ENCODE measurements at places on chromosomes 1 and 21. TPM values are rescaled to one million over a fixed set of nuclear protein-coding genes. Genes with fewer than 3 reads are reported as not detected.
A peak's percentile ranks its signal among the peaks of the same experiment; 100 is the strongest.

The HEATR1 gene
- total RNA-seq = 57.6 TPM

The FLG gene
- total RNA-seq = not detected

DNA sequence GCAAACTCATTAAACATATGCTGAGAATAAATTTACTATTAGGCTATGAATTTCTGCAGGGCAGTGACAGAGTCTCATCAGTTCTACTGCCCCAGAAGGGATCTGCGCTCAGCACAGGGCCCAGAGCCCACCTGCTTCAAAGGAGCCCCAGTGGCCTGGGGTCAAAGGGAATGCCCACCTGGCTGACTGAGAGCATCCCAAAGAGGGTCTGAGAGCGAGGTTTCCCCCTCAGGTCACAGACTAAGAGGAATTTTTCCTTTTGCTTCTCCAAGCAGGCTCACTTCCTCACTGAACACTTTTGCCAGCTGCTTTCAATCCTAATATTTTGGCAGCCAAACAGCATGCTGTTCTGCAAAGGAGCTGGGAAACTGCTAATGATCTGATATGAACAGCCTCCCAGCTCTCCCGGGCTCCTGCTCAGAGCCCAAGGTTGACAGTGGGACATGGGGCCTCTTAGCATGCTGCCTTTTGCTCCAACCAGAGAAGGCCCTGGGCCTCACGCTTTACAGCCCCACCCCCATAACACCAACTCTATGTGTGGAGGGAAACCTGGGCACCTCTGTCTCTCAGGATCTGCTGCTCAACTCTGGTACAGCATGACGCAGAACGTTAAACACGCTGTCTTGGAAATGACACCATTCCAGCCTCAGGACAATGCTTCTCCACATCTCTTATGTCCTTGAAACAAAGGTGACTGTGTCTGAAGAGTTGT, 70.7 kb upstream of the SYT6 start:
- no peak for DNase-seq
- H3K27me3 ChIP-seq = no peaks in the 10 kb centered on the region
- no peak overlapping the region for H3K27ac ChIP-seq
- no peaks in the 10 kb centered on the region for H3K36me3 ChIP-seq
- H3K4me3 ChIP-seq = no peak overlapping the region

GRCh38 chr1:223834660-223835263, 11.0 kb downstream of the TP53BP2 start:
- H3K36me3 ChIP-seq = peaks cover 2% of the 10 kb centered on the region
- no peak for DNase-seq
- peaks cover 32% of the 10 kb centered on the region for H3K4me1 ChIP-seq
- no peak overlapping the region for H3K4me3 ChIP-seq
- H3K27me3 ChIP-seq = no peaks in the 10 kb centered on the region
- H3K27ac ChIP-seq = no peak overlapping the region

The RGS13 gene
- 0.37 TPM for total RNA-seq

DNA sequence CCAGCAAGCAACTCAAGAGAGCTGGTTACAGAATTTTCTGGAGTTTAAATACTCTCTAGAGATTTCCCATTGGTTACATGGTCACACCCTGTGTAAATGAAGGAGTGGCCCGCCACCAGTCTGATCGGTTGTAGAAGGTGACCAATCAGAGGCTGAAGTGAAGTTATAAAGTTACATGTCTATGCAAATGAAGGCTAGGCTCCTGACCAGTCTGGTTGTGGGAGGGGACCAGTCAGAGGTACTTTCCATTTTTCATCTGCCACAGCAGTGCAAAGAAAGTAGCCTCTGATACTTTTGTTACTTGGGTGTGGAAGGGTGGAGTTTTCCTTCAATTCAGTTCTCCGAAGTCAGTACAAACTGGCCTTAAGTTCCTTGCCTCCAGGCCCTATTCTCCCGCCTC, 273.7 kb downstream of the BARHL2 start:
- H3K27me3 ChIP-seq = no peaks in the 10 kb centered on the region
- DNase-seq = no peak
- H3K36me3 ChIP-seq = no peaks in the 10 kb centered on the region

GRCh38 chr21:33644383-33645074, 2.2 kb downstream of the ITSN1 start:
- peaks cover 33% of the 10 kb centered on the region for H3K27me3 ChIP-seq
- H3K36me3 ChIP-seq = no peaks in the 10 kb centered on the region
- DNase-seq = no peak
- peaks cover 17% of the 10 kb centered on the region for H3K4me1 ChIP-seq
- no peak overlapping the region for H3K4me3 ChIP-seq
- no peak overlapping the region for H3K27ac ChIP-seq

GRCh38 chr1:197778366-197778945, 3.2 kb upstream of the DENND1B start:
- peak overlapping the region; percentile 63 for H3K4me3 ChIP-seq
- peak overlapping the region; percentile 78 for H3K27ac ChIP-seq
- H3K27me3 ChIP-seq = no peaks in the 10 kb centered on the region
- peaks cover 40% of the 10 kb centered on the region for H3K4me1 ChIP-seq
- peaks cover 12% of the 10 kb centered on the region for H3K36me3 ChIP-seq
- no peak for DNase-seq

The ATP6V1G3 gene
- total RNA-seq = not detected

DNA sequence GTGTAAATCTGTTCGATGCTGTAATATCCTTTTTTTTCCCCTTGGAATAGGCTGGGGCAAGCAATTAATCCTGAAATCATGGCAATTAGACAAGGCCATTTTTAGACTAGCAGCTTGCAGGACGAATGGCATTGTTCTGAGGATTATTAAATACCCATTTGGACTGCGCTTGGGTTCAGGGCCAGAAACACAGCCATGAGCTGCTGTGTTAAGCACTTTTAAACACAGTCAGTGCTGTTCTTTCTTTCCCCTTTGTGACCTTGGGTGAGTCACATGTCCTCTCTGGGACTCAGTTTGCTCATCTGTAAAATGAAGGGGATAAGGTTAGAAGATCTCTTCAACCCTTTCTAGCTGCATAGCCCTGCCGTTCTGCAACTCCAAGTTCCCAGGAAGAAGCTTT, 58.6 kb upstream of the C8B start:
- no peak for DNase-seq
- no peaks in the 10 kb centered on the region for H3K27me3 ChIP-seq
- no peak overlapping the region for H3K27ac ChIP-seq
- H3K4me3 ChIP-seq = no peak overlapping the region

DNA sequence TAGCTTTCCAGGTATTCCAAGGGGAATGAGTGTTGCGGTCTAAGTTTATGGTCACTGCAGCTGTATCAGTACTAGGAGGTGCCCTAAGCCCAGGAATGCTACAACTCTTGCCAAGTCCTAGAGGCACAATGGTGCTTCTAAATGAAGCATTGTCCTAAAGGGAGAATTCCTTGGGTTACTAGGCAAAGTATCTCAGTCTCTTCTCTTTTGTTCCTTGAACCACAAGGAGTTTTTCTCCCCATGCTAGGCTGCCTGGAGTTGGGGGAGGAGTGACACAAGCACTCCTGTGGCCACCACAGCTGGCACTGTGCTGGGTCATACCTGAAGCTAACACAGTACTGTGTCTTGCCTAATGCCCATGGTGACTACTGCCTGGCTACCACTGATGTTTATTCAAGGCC, 50.7 kb downstream of the KMO start:
- H3K4me1 ChIP-seq = no peaks in the 10 kb centered on the region
- H3K36me3 ChIP-seq = peaks cover 1% of the 10 kb centered on the region
- no peak overlapping the region for H3K27ac ChIP-seq
- no peak overlapping the region for H3K4me3 ChIP-seq

The CD5L gene
- total RNA-seq = not detected

- no peak overlapping the region for H3K27ac ChIP-seq
- DNase-seq = no peak
- no peaks in the 10 kb centered on the region for H3K36me3 ChIP-seq
- no peaks in the 10 kb centered on the region for H3K4me1 ChIP-seq
- H3K27me3 ChIP-seq = peaks cover 16% of the 10 kb centered on the region
These were observed 44.3 kb downstream of the NID1 start for GRCh38 chr1:236020359-236021219.

- H3K4me3 ChIP-seq = no peak overlapping the region
- peaks cover 6% of the 10 kb centered on the region for H3K36me3 ChIP-seq
- peaks cover 5% of the 10 kb centered on the region for H3K27me3 ChIP-seq
- H3K4me1 ChIP-seq = peaks cover 12% of the 10 kb centered on the region
- H3K27ac ChIP-seq = no peak overlapping the region
These were observed 7.1 kb downstream of the GIPC2 start for GRCh38 chr1:78052685-78053405.

The AGMAT gene
- total RNA-seq = 12.4 TPM

GRCh38 chr1:230371923-230372703, 54.0 kb downstream of the PGBD5 start:
- no peaks in the 10 kb centered on the region for H3K36me3 ChIP-seq
- no peak for DNase-seq
- H3K4me3 ChIP-seq = no peak overlapping the region
- H3K27me3 ChIP-seq = peaks cover 25% of the 10 kb centered on the region
- no peak overlapping the region for H3K27ac ChIP-seq

The PROK1 gene
- not detected for total RNA-seq

GRCh38 chr1:200165493-200166220, 138.1 kb downstream of the NR5A2 start:
- H3K36me3 ChIP-seq = no peaks in the 10 kb centered on the region
- H3K27ac ChIP-seq = no peak overlapping the region
- no peaks in the 10 kb centered on the region for H3K4me1 ChIP-seq
- H3K27me3 ChIP-seq = peaks cover 21% of the 10 kb centered on the region

The NECTIN4 gene
- total RNA-seq = 0.12 TPM

The LCA5L gene
- total RNA-seq = not detected

GRCh38 chr1:46595127-46595526, 8.9 kb downstream of the MKNK1 start:
- H3K4me1 ChIP-seq = peaks cover 69% of the 10 kb centered on the region
- peak; percentile 58 for DNase-seq
- peak overlapping the region; percentile 56 for H3K4me3 ChIP-seq
- H3K27me3 ChIP-seq = no peaks in the 10 kb centered on the region
- peak overlapping the region; percentile 65 for H3K27ac ChIP-seq

The TRNP1 gene
- 0.19 TPM for total RNA-seq

The OR6N1 gene
- not detected for total RNA-seq

- no peaks in the 10 kb centered on the region for H3K4me1 ChIP-seq
- H3K27ac ChIP-seq = no peak overlapping the region
- no peaks in the 10 kb centered on the region for H3K27me3 ChIP-seq
- DNase-seq = no peak
- H3K36me3 ChIP-seq = no peaks in the 10 kb centered on the region
These were observed 36.4 kb downstream of the DNM3 start for GRCh38 chr1:171877701-171878100.

The TFF1 gene
- not detected for total RNA-seq

The FAM177B gene
- total RNA-seq = not detected

DNA sequence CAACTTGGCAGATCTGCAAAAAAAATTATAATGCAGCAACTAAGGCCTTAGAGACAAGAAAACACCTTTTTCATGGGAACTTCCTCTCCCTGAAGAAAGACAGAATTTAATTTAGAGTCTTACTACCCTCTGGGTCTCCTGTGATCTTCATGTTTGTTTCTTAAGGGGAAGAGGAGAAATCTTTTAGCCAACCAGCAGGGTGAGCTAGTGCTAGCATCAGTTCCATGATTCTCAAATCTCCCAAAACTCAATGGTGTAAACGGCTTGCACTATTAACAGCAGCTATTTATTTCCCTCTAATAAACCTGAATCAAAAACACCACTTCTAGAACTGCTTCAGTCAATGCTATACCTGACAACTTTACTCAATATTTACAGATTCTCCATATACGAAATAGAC, 3.8 kb downstream of the ZNF644 start:
- peaks cover 57% of the 10 kb centered on the region for H3K4me1 ChIP-seq
- peak overlapping the region; percentile 25 for H3K27ac ChIP-seq
- DNase-seq = no peak
- H3K4me3 ChIP-seq = peak overlapping the region; percentile 10

The SIM2 gene
- not detected for total RNA-seq

DNA sequence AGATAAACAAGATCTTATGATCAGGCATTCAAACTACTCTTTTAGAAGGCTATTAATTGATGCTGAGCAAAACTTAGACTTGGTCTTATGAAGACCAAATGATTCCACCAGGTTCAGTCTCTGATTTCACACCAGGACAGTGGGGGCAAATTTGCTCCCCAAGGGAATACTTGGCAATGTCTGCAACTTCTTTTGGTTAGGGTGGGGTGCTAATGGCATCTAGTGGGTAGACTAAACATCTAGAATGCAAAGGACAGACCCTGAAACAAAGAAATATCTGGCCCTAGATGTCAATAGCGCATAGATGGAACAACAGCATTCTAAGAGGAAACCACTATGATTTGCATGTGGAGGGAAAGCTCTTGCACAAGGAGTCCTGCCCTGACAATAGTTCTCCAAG, 30.6 kb downstream of the DPT start:
- no peak overlapping the region for H3K27ac ChIP-seq
- H3K4me1 ChIP-seq = no peaks in the 10 kb centered on the region
- H3K27me3 ChIP-seq = peaks cover 9% of the 10 kb centered on the region
- H3K4me3 ChIP-seq = no peak overlapping the region
- no peak for DNase-seq
- H3K36me3 ChIP-seq = no peaks in the 10 kb centered on the region

The NBPF4 gene
- 0.15 TPM for total RNA-seq
